ENCODE measurements at places on chromosomes 16 and 17.

GRCh38 chr17:8900207-8900606, 32.7 kb upstream of the PIK3R6 start:
- DNase-seq = no peak

- DNase-seq = no peak
Measured at GRCh38 chr17:74180336-74180735, 23.1 kb upstream of the RPL38 start.

GRCh38 chr16:1131378-1131994, 21.4 kb upstream of the CACNA1H start:
- no peak for DNase-seq

GRCh38 chr16:64841071-64841470, 280.8 kb downstream of the CDH11 start:
- no peak for DNase-seq

GRCh38 chr16:83774066-83774465, 33.7 kb upstream of the HSBP1 start:
- no peak for DNase-seq

DNA sequence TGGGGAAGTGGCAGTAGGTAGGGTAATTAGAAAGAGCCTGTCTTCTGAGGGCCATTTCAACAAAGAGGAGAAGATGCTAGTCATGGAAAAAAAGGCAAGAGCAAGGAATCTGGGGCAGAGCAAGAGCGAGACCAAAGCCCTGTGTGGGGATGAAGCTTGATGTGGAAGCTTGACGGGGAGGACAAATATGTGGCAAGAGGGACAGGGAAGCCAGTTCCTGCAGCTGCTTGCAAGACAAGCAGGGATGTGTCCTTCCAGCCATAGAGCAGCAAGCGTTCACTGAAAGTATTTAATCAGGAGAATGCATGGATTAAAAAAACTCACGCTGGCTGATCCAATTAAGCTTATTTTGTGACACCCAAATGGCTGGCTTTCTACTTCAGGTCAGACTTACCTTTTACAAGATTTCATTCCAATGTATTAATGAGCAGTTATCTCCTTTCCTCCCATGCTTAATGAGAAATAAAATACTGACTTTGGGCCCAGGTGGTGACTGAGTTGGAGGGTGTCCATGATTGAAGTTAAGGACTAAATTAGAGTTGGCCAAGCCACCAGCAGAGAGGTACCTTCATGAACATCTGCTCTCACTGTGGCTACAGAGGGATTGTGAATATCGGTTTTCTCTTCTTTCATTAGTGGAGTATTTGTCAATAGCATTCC, 76.8 kb downstream of the ABCA8 start:
- no peak for DNase-seq

- DNase-seq = no peak
Measured at GRCh38 chr17:8782176-8782575, 17.0 kb downstream of the MFSD6L start.

DNA sequence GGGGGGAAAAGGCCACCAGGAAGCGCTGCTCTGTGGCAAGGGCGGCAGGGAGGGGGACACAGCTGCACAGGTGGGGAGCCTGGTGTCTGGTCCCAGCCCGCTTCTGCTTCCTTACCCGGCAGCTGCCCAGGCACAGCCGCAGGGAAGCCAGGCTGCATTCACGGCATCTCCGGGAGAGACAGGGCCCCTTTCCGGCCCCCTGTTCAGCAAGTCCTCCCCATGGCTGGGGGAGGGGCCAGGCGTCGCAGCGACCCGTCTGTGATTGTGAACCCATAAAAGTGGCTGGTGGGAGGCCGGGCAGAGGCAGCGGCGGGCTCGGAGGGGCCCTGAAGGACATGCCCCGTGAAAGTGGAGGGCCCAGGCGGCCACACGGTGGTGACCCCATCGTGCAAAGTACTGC, 28.7 kb downstream of the SOX8 start:
- DNase-seq = no peak

- DNase-seq = no peak
Measured at GRCh38 chr17:78890498-78890897, 12.5 kb downstream of the CEP295NL start.

DNA sequence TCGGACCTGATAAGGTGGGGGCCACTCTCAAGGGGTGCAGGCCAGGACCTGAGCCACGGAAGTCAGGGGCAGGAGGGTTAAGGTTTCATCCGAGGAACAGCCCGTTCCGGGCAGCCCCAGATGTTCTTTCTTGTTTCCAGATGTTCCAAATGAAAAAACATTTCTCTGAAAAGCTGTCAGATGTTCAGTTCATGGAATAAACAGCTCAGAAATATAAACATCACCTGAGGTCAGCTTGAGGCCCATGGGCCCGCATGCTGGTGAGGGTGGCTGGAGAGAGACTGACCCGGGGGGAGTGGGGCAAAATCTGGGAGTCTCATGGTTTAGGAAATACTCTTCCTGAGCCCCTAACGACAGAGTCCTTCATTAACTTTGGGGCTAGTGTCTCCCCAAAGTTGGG, 1.5 kb upstream of the CD79B start:
- DNase-seq = no peak

- DNase-seq = no peak
Measured at GRCh38 chr16:21199607-21200218, 11.7 kb downstream of the ZP2 start.

- DNase-seq = no peak
Measured at GRCh38 chr17:10579270-10579669, 29.8 kb upstream of the MYH2 start.

- DNase-seq = no peak
Measured at GRCh38 chr16:72811188-72811720, 236.7 kb downstream of the ZFHX3 start.

Measured in dorsolateral prefrontal cortex (tissue), 122 donors.